ENCODE measurements at places on chromosomes 2 and 18.

GRCh38 chr2:46147626-46148368, 149.4 kb upstream of the EPAS1 start:
- no peak for DNase-seq

GRCh38 chr2:65390134-65390533, 42.3 kb downstream of the SPRED2 start:
- DNase-seq: no peak

DNA sequence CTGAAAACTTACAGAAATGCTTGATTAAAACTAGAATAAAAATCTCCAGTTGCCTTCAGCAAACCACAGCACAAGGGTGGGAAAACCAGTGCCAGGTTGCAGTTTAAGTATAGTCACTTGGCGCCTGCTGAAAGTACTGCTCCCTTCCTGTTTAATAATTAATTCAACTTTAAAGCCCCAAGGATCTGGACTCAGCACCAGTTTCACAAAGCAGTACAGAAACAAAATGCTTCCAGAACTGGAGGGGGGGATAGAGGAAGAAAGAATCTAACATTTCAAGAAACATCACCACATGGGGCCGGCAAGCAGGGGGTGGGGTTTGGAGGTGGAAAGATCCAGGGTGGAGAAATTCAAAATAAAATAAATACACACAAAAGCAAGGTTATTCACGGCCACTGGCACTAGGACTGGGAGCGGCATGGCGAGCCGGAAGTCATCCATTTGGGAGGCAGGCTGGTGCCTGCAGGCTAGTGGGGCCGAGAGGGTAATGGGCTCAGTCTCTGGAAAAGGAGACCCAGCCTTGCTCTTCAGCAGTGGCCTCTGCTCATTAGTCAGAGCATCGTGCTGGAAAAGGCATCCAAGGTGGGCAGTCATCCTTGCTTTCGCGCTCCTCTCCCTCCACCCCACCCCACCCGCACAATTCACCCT, 85.8 kb downstream of the POU3F3 start:
- DNase-seq: no peak

GRCh38 chr2:176852667-176853066, 359.9 kb upstream of the HNRNPA3 start:
- DNase-seq: no peak

GRCh38 chr2:131488306-131489205, 3.6 kb downstream of the MZT2A start:
- DNase-seq: no peak
